ENCODE measurements at places on chromosomes 11 and 22.

DNA sequence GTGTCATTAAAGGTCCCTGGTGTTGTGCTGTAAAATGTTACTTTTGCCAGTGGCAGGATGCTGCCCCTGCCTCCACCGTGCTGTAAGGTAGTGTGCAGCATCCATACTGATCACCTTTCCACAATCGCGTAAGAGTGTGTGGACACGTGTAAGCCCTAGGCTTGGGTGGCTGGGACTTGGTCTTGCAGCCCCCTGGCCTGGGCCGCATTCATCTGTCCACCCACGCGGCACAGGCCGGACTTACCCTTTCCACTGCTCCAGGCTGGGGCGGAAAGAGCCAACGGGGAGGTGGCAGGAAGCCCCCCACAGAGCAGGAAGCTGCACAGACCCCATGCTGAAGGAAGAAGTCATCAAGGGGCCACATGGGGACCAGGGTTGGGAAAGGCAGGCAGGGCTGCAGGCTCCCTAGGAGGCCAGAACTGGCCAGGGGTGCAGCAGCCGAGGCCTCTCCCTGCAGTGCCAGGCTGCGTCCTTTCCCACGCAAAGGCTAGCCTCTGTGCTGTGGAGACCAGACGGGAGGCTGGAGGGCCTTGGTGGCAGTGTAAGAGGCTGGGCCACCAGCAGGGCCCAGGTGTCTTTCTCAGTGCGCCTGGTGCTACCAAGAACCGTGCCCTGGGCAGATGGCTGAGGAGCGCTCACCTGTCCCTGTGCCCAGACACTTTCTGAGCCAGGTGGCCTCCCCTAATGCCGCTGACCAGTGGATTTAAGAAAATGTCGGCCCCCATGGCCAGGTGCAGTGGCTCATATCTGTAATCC lies 11.7 kb upstream of the TMEM191C start:
- no peak for DNase-seq

GRCh38 chr11:36023922-36024321 lies 80.1 kb downstream of the LDLRAD3 start:
- DNase-seq = no peak

GRCh38 chr11:134664447-134665187 lies 252.6 kb upstream of the B3GAT1 start:
- no peak for DNase-seq

GRCh38 chr11:126624506-126624905 lies 269.0 kb downstream of the ST3GAL4 start:
- DNase-seq = no peak

DNA sequence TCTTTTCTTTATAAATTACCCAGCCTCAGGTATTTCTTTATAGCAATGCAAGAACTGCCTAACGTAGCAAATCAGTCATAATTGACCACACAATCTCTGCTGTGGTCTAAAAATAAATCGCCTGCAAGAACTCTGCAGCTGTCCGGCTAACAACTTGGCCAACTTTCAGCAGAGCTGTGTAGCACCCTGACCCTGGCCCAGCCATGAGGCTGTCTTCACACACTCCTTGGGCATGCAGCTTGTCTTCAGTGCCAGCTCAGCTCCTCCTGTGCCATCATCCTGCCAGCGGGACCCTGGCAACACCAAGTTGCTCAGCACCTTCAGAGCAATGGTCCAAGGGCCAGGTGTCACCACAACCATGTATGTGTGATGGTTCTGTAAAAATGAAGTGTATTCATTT lies 355.6 kb downstream of the OPCML start:
- DNase-seq = no peak

GRCh38 chr11:100151944-100152343 lies 535.1 kb upstream of the ARHGAP42 start:
- no peak for DNase-seq

DNA sequence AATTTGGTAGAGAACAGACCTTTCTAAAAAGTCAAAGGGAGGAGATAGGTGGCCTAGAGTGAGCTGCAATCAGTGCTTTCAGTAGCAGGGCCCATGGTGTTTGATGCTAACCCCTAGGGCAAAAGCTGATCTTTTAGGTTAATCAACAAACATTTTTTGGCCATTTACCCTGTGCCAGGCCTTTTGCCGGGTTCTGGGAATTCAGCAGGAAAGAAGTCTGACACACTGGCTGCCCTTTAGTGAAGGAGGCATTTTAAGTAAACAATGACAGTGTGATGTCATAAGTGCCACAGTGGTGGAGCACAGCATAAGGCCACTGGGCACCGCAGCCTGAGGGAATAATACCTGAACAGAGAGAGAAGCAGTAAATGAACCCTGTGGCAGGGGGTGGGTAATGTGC lies 29.0 kb downstream of the C22orf31 start:
- DNase-seq = no peak

DNA sequence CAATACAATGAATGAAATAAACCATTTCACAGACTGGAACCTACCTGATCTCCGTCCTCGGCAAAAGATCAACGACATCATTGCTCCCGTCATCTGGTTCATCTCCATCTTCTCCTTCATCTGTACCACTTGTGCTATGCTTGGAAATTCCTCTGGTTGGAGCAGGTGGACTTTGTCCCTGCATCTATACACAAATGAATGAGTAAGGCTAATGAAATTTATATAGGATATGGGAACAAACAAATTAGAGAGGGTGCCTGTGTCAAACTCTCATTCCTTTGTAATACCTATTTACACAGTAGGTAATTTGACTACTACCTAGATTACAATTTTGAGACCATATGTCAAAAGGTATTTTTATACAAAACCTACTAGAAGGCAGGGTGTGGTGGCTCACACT lies 59.4 kb downstream of the F2 start:
- no peak for DNase-seq

DNA sequence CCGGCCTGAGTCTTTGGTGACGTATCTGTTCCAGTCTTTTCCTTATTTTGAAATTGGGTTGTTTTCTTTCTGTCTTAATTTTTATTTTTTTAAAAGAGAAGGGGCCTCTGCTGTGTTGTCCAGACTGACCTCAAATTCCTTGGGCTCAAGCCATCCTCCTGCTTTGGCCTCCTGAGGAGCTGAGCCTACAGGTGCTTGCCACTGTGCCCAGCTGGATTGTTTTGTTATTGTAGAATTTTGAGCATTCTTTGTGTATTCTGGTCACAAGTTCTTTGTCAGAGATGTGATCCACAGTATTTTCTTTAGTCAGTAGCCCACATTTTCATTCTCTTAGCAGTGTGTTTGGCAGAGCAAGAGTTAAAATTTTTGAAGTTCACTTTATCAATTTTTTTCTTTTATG lies 100.1 kb downstream of the ATXN10 start:
- DNase-seq = no peak

DNA sequence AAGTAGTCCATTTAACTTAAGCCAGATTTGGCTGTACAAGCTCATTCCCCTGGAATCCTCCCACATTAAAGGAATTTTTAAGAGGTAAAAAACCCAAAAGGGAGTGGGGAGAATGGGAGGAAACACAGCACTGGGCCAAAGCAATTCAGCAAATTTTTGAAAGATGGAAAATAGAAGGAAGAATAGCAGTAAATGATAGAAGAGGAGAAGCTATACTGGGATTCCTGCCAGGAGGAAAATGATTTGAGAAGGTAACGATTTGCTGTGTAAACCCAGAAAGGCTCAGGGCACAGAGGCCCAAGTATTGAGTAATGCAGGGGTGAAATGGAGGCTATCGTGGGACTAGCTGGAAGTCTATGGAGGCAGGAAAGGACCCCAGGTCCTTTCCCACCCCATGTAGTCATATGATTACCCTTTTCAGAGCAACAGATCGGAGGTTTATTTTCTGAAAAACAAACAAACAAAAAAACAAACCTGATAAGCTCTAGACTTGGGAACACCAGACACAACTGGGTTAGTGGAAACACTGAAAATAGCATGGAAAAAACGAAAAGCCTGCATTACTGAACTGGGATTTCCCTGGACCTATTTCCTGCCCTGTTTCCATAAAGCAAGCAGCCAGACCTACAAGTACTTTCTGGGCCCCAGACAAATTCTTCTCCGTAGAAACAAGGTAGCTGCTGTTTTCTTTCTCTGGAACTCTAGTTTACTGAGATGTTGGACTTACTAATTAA lies 140.0 kb downstream of the SWAP70 start:
- no peak for DNase-seq

DNA sequence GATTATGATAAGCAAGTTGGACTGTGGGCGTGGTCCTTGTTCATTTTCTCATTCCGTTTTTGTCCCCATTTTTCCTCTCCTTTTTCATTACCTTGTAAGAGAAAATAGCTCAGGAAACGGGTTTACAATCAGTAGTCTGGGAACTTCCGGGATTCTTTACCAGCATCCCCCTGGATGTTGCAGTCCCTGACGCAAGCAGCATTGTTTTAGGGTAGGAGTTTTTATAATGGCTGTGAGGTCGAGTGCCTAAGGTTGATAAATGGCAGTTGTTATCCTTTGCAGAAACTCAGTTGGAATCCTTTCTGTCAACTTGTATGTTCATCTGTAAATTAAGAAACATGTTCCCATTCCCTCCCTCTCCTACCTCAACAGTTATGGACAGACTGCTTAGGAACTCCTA lies 68.3 kb downstream of the ARHGEF12 start:
- DNase-seq = no peak

DNA sequence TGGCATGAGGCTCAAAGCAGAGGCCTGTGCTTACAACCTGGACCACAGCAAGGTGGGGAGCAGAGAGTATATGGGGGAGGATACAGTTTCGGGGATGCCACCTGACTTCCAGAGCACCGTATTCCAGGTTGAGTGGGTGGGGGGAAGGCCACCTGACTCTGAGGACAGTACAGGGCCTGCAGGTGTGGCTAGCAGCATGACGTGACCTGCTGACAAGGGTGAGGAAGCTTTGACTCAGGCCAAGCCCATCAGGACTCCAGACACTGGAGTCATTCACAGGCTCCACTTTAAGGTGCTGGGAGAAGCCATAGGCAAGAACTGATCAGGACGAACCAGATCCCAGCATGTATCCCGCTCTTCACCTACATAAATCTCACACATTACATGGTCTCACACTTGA lies 34.6 kb upstream of the CRTAM start:
- DNase-seq = no peak

DNA sequence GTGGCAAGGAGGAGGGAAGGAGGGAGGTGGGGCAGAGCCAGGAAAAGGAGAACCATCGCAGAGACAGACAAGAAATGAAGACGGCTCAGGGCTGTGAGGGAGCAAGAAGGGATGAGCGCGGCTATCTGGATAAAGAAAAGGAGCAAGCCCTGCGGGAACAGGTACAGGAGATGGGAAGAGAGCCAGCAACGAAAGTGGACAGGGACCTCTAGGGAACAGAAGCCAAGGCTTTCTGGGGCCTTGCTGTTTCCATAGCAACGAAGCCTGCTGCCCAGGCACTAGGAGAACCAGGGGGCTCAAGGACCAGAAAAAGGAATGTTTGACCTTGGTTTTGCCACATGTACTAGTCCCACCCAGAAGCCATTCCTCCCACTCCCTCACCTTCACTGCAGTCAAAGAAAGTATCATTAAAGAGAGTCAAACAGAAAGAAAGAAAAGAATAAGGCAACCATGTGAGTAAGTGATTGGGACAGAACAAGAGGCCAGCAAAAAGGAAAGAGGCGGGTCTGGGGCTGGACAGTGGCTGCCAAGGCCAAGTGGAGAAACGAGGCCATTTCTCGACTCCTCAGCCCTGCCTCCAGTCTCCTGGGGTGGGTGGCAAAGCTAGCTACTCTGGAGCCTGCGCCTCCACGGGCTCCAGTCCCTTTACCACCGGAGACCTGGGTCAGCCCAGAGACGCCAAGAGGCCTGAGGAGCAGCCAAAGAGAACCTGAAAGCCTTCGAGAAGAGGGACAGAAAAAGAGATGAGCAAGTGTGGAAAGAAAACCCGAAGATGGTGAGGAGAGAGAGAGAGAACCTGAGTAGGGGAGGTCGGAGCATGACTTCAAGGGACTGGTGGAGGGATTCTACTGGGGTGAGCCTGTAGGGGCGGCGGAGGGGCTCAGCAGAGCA lies 35.1 kb downstream of the NRXN2 start:
- no peak for DNase-seq

DNA sequence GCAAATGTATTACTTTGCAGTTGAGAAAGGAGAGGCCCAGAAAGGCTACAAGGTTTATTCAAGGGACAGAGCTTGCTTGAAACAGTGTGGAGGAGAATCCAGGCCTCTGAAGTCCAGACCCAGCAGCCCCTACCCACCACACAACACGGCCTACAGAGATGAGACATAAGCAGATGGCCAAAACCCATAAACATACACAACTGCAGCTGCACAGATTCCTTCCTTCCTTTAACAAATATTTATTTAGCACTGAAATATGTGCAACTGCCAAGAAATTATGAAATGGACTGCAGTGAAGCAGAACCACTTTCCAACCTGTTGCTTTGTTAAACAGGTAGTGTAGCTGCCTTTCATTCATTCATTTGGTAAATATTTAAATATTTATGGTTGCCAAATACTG lies 122.3 kb downstream of the SPATA19 start:
- peak; percentile 72 for DNase-seq

DNA sequence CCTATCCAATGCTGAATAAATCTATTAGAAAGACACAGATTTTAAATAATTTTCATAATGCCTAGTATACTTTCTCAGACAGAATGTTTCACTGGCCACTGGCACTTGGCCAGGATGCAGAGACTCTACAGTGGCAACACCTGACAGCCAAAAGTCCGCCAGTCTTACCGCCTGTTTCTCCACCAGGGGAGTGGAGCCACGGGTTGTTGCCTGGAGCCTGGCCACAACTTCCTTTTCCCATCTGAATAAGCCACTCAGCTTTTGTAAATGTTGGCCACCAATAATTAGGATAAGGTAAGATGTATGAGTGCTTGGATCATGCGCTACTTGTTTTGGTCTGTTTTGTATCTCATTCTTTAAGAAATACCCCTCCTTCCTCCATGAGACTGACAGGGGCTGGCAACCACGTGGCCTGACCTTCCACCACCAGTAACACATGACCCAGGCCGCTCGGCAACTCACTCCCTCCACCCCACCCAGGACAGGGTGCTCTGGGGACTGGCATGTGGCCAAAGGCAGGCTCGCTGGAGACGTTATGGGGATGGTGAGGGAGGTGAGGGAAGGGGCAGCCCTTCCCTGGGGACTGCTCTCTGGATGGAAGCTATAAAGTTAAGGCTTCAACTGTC lies 93.0 kb upstream of the BID start:
- DNase-seq = no peak

GRCh38 chr11:73269459-73270015 lies 2.6 kb upstream of the P2RY6 start:
- DNase-seq = no peak

GRCh38 chr11:78840200-78840599 lies 265.5 kb upstream of the NARS2 start:
- no peak for DNase-seq

GRCh38 chr11:103631841-103632240 lies 404.6 kb upstream of the DDI1 start:
- DNase-seq = no peak

- no peak for DNase-seq
Observed at GRCh38 chr22:44385781-44386180, 73.0 kb upstream of the SHISAL1 start.

- no peak for DNase-seq
Observed at GRCh38 chr11:72636376-72636775, 37.8 kb downstream of the PDE2A start.

- no peak for DNase-seq
Observed at GRCh38 chr22:39101226-39101625, 4.2 kb downstream of the APOBEC3H start.
